ENCODE measurements at places on chromosomes 3 and 15.

GRCh38 chr3:113223475-113224281 lies 12.3 kb downstream of the BOC start:
- DNase-seq: no peak

- no peak for DNase-seq
Observed at GRCh38 chr3:68964694-68965093, 32.3 kb upstream of the TAFA4 start.

DNA sequence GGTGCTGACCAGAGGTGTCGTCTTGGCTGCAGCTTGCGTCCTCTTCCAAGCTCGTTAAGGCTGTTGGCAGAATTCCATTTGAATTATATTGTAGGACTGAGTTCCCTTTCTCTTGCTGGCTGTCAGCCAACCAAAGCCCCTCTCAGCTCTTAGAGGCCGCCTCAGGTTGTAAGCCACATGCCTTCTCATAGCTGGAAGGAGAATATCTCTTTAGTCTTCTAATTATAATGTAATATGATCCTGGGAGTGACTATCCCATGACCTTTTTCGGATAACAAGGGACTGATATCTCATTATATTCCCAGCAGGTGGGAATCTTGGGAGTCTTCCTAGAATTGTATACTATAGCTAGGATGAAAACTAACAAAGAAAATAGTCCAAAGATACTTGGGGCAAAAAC lies 4.8 kb downstream of the SCG5 start:
- DNase-seq: no peak

- no peak for DNase-seq
Observed at GRCh38 chr3:131079086-131079485, 52.4 kb downstream of the NEK11 start.

Measured in DMS 273 treated with DMSO at 0.1 percent for 48 hours (cell line).